Cardiac fibroblast (primary cell): ENCODE measurements at places on chromosomes 12 and 14.

GRCh38 chr12:98618952-98619351 is 25.5 kb downstream of the SLC25A3 start:
- DNase-seq, result peak; percentile 82

- DNase-seq, result peak; percentile 93
These were observed 39.2 kb downstream of the NFKBIA start for GRCh38 chr14:35365130-35366055.

GRCh38 chr14:20278414-20278813 is 27.3 kb downstream of the TTC5 start:
- peak; percentile 33 for DNase-seq

DNA sequence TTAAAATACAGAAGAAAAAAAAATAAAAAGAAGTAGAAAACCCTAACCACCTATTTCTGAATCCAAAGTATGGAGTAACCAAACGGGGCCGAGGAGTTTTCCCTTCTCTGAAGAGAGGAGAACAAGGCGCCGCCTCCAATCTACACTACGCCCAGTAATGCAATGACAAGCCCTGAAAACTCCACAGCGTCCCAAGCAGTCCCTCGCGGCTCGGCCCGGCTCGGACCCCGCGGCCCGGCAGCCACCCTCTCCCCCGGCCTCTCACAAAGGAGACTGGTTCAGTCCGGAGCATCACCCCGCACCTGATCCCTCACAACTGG is 371 bp downstream of the CHD8 start:
- peak; percentile 31 for DNase-seq

GRCh38 chr12:87809916-87810315 is 219.3 kb downstream of the C12orf50 start:
- peak; percentile 51 for DNase-seq

DNA sequence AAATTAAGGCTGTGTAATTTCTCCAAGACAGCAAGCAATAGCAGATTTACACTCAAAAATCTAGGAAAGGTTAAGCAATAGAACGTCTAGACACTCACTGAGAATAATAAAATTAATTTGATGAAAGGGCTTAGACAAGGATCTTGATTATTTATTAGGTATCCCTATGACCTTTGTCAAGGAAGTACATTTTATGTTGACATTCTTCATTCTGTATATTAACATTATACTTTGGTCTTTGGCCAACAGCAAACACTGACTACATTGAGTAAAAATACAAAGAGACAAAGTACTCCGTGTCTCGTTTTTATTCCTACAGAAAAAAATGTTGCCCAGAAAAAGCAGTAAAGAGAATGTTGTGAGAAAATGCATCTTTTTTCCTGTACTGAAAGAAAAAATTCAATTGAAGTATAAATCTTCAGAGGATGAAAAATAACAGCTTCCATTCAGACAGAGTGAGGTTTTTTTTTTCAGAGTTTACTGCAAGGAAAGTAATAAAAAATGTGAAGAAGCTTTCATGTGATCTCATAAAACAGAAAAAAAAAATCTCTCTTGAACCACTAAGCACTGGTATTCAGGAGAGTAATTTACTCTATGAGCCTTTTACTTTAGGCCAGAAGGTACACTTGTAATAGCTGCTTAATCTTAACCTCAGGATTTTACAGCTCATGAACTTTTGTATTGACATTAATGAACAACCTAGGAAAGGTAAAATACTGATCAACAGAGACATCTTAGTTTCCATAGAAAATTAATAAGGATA is 605.0 kb downstream of the FSCB start:
- DNase-seq, result no peak

GRCh38 chr12:121184425-121184824 is 25.5 kb upstream of the P2RX4 start:
- DNase-seq, result no peak

GRCh38 chr12:93808169-93808899 is 131.2 kb downstream of the CRADD start:
- DNase-seq, result no peak

DNA sequence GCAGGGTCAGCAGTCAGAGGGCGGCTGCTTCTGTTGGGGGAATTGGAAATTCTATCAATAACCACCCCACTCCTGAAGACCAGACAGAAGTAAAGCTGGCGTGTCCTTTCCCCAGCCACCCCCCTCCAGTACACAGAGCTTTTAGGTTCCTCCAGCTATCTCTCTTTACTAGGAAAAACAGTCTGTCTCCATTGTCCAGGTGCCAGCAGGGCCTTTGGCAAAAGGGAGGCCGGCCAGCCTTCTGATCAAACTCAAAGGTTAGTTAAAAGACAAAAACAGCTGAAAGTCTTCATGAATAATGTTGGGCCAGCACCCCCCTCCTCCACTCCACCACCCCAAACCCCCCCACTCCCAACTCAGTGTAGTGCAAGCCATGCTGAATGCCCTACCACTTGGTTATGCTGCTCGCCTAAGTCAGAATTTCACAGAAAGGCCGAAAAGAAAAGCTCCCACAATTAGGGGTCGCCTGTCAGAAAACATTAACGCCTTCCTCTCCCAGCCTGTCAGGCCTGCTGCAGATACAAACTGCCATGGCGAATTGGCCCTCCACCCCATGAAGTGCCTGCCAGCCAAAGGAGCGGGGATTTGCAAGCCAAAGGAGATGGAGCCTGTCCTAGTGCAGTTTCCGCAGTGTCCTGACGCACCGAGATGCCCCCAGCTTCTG is 8.9 kb downstream of the ASCL1 start:
- DNase-seq, result no peak

DNA sequence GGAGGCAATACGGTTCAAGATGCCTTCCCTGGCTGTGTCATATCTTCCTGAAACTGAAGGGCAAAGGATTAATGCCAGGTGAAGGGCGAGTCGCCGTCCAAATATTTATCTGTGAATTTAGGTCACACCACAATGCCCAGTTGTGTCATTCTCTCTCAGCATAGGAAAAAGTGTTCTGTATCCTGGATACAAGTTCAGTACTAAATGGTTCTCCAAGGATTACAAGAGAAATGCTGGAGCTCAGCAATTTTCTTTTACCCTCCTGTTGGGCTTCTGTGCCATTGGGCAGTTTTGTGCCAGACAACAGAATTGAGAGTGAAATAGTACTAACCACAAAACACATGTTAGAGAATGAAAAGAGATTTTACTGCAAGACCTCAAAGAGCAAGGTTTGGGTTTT is 493.9 kb downstream of the EGLN3 start:
- DNase-seq, result no peak

GRCh38 chr14:74239848-74240793 is 872 bp downstream of the VSX2 start:
- DNase-seq, result no peak

GRCh38 chr12:90543841-90544240 is 411.1 kb downstream of the CCER1 start:
- DNase-seq, result peak; percentile 29

DNA sequence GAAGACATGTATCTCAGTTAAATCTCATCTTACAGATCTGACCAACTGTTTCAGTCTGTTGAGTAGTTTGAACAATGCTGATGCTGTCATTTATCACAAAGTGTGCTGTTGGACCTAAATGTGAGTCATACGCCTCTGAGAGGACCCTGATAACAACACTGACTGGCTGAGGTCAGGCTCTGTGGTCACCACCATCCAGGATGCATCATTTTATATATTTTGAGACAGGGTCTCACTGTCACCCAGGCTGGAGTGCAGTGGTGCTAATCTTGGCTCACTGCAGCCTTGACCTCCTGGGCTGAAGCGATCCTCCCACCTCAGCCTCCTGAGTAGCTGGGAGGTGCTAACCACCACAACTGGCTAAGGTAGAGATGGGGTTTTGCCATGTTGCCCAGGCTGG is 181.0 kb upstream of the RGS6 start:
- no peak for DNase-seq

DNA sequence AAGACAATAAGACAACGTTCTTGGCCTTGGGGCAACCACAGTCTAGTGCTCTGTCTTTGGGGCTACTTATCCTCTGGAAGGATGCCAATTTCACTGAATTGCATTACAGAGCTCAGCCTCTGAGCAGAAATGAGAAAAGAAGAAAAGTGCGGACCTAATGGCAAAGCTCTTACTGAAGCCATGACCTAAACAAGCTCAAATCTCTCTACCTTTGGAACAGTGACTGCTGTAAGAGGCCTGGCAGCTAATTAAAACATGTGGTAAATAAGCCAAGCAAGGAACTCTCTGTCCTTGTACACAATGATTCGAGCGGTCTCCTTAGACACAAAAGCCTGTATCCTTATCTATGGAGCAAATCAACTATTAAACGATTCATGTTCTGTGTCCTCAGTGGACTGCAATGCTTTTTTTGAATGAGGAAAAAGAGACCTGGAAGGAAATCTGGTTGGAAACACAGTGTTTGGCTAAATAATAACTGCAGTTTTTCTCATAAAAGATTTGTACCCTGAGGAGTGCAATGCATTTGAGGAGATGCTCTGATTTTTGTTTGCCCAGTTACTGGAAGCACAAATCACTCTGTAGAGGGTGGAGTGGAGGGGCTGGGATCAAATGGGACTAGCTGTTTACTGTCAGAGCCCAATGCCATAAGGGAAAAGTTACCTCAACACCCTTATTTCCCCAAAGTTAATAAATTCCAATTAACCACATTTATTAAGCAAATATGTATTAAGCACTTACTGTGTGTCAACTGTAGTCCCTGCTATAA is 113.9 kb downstream of the NDUFA12 start:
- DNase-seq, result no peak

GRCh38 chr14:19823765-19824164 is 20.2 kb downstream of the OR4N2 start:
- peak; percentile 47 for DNase-seq

GRCh38 chr12:29794862-29795261 is 11.1 kb upstream of the TMTC1 start:
- no peak for DNase-seq

DNA sequence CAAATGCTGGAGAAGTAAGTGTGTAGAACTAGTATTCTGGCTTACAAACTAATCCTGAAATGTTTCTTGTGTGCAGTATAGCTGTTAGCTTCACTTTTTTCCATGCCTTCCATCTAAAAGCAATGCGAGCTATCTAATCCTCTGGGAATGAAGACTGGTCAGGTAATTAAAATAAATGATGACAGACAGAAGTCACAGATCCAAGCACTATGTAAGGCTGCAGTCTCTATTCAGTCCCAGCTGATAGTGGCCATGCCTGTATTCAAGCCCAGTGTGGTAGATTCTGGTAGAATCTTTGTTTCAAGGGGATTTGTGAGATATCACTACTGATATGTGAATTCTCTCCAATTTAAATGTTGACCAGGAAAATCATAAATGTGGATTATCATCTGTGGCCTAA is 637.2 kb downstream of the TMTC2 start:
- no peak for DNase-seq

GRCh38 chr12:117279606-117280005 is 81.8 kb downstream of the NOS1 start:
- DNase-seq, result no peak

GRCh38 chr14:105760691-105761344 is 234.4 kb downstream of the TMEM121 start:
- no peak for DNase-seq

DNA sequence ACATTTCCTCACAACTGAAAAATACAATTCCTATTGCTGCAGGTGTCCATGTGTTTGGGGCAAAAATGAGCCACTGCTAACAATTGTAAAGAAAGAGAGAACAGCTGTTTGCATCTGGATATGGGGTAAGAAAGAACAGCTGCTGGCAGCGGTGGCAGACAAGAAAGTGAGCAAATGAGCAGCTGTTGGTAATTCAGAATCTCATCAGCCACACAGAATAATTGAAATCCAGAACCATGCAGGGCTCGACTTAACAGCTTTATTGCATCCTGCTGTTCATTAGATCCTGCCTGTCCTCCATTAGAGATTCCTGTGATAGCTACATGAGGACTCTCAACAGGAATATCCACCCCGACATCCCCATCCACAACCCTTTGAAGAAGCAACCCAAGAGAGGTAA is 62.5 kb upstream of the TSPAN8 start:
- DNase-seq, result no peak

GRCh38 chr12:103697971-103698751 is 111.1 kb downstream of the STAB2 start:
- no peak for DNase-seq

- no peak for DNase-seq
These were observed 98.9 kb upstream of the HMGA2 start for GRCh38 chr12:65725376-65725775.

DNA sequence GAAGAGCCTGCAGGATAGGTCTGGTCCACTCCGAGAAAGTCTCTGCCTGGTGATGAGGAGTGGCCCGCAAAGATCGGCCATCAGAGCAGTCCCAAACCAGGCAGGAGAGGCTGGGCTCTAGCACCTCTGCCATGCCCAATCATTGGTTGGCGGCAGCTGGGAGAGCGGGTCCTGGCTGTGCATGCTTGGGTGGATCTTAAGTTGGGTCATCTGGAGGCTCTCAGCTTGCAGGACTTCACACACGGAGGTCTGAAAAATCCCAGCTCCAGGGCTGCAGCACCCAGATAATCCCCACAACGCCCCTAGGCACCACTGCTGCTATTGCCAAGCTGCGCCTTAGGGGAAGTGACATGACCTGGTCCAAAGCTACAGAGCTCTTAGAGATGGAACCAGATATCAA is 766.7 kb upstream of the TBX3 start:
- DNase-seq, result no peak

- DNase-seq, result no peak
These were observed 70.2 kb downstream of the TUNAR start for GRCh38 chr14:95946867-95947266.

GRCh38 chr14:49935526-49935925 is 42.6 kb downstream of the ARF6 start:
- DNase-seq, result no peak

GRCh38 chr12:130281153-130281799 is 56.4 kb upstream of the PIWIL1 start:
- no peak for DNase-seq

DNA sequence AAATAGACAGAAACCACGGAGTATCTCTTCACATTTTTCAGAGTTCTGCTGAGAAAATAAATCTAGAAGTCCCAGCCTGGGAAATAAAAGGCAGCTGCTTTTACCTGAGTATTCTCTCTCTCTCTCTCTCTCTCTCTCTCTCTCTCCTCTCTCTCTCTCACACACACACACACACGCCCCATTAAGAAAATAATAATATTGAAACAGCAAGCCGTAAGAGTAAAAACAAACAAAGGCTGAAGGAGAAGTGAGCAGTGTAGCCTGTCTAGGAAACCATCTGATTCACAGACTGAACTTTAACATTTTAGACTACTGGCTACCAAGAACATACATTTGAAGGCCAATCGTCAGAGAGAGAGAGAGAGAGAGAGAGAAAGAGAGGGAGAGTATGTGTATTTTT is 8.4 kb downstream of the PTHLH start:
- DNase-seq, result no peak
